ENCODE measurements at places on chromosomes 12 and 14.
A peak's percentile ranks its signal among the peaks of the same experiment; 100 is the strongest.

DNA sequence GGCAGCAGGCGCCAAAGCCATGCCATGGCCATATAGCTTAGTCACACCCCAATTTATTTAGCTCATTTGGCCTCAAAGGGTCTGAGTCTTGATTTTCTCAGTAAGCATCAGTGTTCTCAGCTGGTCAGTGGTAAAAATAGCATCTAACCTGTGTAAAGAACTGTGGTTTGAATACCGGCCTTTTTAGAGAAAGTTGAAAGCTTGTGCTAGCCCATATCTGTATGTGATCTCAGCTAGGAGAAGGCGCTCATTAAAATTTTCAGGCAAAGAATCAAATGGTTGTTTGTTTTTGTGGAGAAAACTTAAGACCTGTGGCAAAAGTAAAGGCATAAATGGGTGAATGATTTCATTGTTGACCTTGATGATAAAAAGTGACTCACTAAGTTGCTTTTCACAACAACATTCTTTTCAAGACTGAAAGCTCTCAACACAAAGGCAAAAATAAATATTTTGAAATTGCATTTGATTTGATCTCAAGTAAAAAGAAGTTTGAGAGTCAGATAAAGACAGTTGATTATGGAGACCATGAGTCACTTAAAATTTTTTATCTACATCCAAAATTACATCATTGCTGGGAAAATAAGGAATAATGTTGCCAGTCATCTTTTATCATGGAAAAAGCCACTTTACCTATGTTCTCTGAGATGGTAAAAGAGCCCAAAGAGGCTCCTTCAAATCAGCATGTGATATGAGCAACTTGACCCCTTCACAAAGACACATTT lies 128.5 kb upstream of the RGS6 start:
- DNase-seq, result no peak

- no peak for DNase-seq
These were observed 1.5 kb upstream of the YARS2 start for GRCh38 chr12:32757157-32757556.

- DNase-seq, result no peak
These were observed 289.2 kb downstream of the ADGRD1 start for GRCh38 chr12:131242741-131243496.

- DNase-seq, result no peak
These were observed 324.2 kb downstream of the ALG10 start for GRCh38 chr12:34346372-34347034.

GRCh38 chr12:52310622-52311284 lies 10.4 kb downstream of the KRT83 start:
- DNase-seq, result no peak

DNA sequence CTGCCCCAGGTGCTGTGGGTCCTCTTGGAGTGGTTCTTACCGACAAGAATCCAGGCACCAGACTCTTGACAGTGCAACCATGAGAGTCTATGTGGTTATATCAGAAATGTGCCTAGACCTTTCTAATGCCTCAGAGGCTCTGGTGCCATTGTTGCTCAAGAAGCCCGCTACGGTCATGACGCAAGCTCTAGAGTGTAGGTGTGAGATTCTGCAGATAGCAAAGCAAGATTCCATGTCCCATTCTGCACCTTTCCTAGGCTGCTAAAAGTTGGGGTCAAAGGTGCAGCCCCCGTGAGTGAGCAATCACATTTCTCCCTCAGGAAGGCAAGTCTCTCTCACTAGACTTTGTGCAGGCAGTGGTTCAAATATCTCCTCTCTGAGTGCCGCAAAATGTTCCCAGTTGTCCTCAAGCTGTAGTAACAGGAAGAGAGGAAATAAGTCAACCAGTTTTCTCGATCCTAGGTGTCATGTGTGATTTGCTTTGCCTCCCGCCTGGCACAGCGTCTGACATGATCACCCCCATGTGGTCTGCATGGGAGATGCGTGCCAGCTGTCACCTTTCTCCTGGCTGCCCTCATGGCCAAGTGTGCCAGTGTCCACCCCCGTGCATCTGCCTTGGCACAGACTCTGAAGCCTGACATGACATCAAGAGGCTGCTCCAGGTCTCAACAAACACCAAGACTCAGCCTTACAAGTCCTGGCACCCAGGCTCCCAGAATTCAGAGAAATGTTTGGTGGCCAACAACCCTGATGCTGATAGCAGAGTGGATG lies 122.5 kb upstream of the COCH start:
- DNase-seq, result no peak

- DNase-seq, result no peak
These were observed 12.3 kb downstream of the NEMP1 start for GRCh38 chr12:57066245-57066644.

GRCh38 chr12:131758016-131758739 lies 47.3 kb downstream of the SFSWAP start:
- DNase-seq, result no peak

- DNase-seq, result no peak
These were observed 33.0 kb downstream of the FOXN3 start for GRCh38 chr14:89384023-89384422.

- DNase-seq, result no peak
These were observed 8.9 kb upstream of the RPLP0 start for GRCh38 chr12:120209851-120210250.

DNA sequence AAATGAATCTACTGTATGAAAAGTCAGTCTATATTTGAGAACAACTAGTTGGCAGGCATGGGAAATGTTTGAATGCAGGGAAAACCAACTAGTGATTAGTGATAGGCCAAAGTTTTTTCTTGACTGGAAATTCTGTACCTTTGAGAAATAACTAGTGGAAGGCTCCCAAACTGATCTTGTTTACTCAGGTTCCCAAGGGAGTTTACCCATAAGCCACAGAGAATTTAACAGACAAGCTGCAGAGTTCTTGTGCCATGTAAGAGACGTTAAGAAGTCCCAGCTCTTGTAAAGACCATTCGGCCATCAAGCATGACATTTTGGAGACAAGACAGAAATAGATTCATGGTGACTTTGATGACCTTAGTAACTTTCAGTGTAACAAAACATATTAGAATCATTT lies 1882.8 kb upstream of the SEL1L start:
- DNase-seq, result no peak

GRCh38 chr12:51702587-51702986 lies 111.6 kb downstream of the SCN8A start:
- no peak for DNase-seq

DNA sequence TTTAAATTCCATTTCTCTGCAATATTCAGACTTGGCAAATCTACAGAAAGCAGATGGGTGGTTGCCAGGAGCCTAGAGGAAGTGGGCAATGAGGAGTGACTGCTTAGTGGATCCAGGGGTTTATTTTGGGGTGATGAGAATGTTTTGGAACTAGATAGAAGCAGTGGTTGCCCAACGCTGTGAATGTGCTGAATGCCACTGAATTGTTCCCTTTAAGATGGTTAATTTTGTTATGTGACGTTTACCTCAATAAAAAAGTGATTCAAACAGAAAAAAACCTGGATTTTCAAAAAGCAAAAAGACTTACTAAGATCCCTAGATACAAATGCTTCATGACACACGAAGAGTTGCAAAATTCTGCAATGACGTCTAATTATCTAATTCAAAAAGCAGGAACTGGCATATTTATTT lies 34.2 kb downstream of the DAO start:
- peak; percentile 27 for DNase-seq

- no peak for DNase-seq
These were observed 15.0 kb downstream of the CEP170B start for GRCh38 chr14:104879983-104880565.

GRCh38 chr12:59927032-59927431 lies 331.2 kb downstream of the SLC16A7 start:
- no peak for DNase-seq

DNA sequence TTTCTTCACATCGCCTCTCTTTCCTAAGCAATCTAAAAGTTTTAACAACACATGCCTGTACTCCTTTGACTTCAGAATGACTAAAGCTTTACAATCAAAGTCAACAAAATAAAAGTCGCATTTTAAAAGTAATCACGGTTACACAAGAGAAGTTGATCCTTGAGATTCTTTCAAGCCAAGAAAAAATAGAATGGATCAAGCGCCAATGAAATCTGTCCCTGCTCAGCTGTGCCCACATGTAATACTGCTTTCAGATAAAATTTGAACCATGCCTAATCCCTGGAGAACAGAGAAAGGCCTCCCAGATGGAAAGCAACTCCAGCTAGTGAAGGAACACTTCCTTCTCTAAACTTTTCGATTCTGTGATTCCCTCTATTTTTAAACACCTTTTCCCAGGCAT lies 113.1 kb downstream of the FBXL14 start:
- DNase-seq, result no peak

- no peak for DNase-seq
These were observed 439 bp upstream of the ANAPC5 start for GRCh38 chr12:121352682-121353018.

- DNase-seq, result no peak
These were observed 11.4 kb downstream of the TMEM121 start for GRCh38 chr14:105537580-105538474.

DNA sequence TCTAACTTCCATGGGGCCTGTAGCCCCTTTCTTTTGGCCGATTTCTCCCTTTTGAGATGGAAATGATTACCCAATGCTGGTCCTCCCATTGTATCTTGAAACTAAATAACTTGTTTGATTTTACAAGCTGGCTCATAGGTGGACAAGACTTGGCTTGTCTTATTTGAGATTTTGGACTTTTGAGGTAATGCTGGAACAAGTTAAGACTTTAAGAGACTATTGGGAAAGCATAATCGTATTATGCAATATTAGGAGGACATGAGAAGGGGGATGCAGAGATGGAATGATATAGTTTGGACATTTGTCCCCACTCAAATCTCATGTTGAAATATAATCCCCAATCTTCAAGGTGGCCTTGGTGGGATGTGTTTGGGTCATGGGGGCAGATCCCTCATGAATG lies 49.2 kb upstream of the LYZ start:
- no peak for DNase-seq

DNA sequence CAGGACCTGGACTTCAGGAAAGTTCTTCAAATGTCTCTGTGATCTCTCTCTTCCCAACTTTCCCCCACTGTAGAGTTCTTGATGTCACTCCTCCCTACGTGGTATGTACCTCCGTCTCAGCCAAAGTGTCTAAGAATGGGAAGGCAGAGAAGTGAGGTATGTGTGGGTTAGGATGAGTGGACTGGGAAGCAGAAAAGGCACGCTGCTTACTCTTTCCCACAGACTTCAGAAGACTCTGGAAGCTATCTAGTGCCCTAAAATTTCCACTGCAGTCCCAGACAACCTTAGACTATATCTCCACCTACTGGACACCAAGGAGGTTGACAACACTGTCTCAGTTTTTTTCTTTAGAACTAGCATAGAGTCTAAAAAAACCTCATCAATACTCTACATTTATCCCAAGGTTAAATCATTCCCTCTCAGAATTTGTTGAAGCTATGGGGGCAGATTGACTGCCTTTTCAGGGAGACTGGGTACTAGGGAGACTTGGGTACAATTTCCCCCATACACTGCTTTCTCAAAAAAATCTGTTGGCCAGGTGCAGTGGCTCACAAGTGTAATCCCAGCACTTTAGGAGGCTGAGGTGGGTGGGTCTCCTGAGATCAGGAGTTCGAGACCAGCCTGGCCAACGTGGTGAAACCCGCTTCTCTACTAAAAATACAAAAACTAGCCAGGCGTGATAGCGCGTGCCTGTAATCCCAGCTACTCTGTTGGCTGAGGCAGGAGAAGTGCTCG lies 20.6 kb upstream of the ITGA5 start:
- DNase-seq, result peak; percentile 65

DNA sequence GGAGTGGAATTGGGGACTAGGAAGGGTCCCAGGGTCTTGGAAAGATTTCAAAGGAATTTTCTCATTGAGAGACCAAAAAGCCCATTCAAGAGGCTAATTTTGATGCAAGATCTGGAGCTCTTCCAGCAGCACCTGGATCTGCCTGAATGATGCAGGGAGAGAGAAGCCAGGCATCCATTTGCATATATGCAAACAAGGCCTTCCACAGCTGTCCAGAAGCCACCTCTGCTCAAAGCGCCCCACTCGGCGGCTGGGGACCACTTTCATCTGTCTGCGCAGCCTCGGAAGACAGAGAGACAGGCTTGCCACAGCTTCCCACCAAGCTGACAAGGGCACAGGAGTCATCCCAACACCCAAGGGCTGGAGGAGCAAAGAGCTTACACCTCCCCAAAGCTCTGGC lies 295.6 kb downstream of the DPF3 start:
- DNase-seq, result no peak

DNA sequence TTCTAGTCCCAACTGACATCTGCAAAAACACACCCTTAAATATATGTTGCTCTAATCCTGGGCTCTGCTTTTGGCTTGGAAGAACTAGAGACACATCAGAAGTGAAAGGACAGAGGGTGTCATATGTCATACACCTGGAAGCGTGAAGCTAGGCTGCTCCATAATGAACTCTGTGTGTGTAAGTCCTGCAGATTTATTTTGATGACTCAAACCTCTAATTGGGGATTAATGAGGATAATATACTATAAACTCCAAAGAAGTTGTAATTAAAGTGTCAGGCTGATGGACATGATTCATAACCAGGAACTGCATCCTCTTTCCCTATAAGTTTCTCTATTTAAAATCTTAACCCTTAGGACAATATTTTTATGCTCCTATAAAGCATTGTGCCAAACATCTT lies 4.4 kb upstream of the KCNK10 start:
- no peak for DNase-seq

DNA sequence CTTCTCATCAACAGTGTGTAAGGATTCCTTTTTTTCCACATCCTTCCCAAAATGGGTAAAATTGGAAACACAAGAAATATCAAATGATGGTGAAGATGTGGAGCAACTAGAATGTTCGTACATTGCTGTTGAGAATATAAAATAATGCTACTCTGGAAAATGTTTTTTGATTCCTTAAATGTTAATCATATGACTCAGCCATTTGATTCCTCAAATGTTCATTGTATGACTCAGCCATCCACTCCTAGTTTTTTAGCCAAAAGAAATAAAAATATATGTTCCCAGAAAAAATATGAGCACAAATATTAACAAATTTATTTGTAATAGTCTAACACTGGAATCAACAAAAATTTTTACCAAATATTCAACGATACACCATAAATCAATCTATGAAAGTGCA lies 1108.6 kb downstream of the LRFN5 start:
- no peak for DNase-seq

DNA sequence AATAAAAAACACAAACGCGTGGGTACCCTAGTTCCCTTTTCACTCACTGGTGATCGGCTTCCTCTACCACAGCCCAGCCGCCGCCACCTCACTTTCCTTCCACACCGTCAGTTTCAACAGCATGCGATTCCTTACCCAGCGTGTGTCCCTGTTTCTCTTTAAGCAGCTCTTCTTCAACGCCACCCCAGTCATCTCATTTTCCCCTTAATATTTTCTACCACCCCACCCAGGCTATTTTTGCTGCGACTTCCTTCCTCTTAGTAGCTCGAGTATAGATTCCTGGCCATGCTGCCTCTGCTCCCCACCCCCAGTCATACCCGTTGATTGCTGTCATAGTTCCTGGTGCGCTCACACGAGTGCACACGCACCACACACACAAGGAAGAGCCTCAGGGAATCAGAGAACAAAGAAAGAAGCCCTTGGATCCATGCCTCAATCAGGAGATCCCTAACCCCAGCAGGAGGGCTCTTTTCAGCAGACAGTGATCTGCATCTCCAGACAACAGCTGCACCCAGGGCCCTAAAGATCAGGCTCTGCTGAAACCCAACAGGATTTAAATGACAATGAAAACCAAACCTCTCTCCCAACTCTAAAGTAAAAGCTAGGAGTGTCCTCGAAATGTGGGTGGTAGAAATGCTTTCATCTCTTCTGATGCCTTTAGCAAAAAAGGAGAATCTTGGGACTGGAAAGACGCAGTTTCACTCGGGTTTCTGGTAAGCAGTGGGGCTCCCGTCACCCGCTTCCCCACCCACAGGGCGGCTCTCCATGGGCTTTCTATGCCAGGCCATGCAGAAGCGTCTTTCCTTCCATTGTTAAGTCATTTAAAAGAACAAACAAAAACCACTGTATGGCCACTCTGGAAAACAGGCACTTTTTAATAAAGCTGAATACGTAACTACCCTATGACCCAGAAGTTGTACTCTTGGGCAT lies 23.8 kb downstream of the VPS37B start:
- DNase-seq, result no peak
